ENCODE measurements at places on chromosomes 4 and X. TPM values are rescaled to one million over a fixed set of nuclear protein-coding genes. Genes with fewer than 3 reads are reported as not detected.

The SPINK2 gene
- not detected for total RNA-seq

DNA sequence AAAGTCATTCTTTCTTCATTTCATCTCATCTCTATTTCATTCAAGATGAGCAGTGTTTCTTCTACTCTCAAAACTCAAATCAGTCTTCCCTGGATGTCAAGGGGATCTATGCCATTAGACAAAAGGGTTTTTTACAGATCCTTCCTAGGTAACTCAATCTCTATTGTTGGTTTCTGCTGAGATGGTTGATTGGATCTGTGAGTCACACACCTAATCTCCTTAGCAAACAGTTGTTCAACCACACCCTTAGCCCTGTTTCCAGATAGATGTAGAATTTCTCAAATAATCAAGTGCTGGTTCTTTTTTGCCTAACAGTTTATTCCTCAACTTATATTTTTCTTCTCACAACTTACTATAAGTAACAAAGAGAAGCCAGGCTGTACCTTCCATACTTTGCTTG, 200.5 kb downstream of the KDR start:
- DNase-seq, result no peak

DNA sequence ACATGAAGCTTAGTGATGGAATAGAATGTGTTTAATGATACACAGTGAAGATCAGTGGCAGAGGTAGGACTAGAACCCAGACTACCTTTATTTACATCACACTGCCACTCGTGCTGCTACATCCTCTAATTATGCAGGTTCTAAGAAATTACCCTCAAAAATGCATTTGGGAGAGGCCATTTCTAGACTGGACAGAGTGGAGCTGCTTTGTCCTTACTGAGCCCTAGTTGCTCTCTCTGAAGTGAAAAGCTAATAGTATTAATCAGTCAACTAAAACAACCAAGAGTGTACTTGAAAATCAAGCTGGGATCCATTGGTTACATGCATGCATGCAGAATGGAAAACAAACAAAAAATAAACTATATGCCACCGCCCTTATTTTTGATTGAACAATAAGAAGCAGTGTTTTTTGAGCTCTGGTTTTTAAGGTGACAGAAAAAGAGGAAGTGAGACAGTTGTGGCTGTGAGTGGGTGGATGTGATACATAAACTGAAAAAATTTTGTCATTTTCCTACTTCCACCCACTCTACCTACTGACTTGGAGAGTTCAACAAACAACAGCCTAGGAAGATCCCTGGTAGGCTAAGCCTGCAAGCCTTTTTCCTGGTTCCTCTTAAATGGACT, 6.8 kb upstream of the VSIG4 start:
- DNase-seq, result no peak

- no peak for DNase-seq
Measured at GRCh38 chrX:8319359-8319758, 145.3 kb upstream of the VCX3B start.

The RHOXF2B gene
- total RNA-seq, result not detected

The EVC2 gene
- total RNA-seq, result 1.2 TPM

DNA sequence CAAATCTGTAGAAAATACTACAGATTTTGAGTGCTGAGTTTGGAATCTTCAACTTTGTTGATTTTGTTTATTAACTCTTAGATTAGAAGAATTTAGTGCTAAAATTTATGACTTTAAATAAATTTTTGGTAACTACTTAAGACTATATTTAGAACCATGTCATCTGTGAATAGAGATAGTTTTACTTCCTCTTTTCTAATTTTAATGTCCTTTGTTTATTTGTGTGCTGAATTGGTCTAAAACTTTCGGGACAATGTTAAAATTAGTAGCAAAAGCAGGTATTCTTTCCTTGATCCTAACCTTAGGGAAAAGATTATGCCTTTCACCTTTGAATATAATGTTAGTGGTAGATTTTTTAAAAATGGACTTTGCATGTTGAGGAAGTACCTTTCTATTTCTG, 119.7 kb upstream of the CXorf51A start:
- no peak for DNase-seq

DNA sequence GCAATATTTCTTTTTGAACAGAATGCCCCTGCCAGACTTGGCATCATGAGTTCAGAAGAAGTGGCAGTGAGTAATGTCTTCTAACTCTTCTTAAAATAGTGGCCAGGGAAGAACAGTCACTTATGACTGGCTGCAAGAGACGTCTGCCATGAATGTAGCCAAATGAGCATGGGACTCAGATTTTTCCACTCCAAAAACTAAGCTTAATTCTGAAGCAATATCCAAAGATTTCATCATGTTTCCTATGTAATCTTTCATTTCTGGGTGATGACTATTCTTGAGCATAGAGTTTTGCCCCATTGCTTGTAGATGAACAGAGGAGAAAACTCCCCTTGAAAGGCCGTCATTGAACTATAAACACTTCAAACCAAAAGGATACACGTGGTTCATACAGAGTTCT, 11.8 kb downstream of the AMBN start:
- no peak for DNase-seq

DNA sequence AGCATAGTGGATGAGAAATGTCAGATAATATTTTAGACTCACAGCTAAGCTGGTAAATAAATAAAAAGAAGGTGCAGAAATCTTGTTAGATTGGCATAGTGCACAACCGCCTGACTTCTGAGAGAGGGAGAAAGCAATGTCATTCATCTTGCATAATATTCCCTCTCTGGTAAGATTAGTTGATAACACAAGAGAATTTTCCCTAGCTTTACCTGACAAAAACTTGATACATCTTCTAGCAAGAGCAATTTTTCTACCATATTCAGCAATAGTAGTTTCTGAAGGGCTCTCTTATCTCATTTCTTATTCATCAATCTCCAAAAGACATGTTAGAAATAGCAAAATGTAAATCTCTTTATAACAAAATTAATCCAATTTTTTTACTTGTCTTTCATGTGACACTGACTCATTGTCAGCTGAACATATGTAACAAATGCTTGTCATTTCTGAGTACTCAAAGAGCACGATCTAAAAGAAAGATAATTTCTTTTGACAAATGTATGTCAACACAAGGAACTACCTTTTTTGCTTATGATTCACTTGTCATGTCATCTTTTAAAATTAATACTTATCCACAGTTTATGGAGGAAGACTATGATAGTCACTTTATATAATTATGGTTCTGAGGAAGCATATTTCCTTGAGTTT, 240.0 kb downstream of the ARAP2 start:
- no peak for DNase-seq

- no peak for DNase-seq
Measured at GRCh38 chr4:147839200-147839599, 107.3 kb downstream of the ARHGAP10 start.

All from Right ventricle myocardium inferior (tissue), 1 donor.